ENCODE measurements at places on chromosomes 1 and 21. TPM values are rescaled to one million over a fixed set of nuclear protein-coding genes. Genes with fewer than 3 reads are reported as not detected.

ELAVL4 gene
- not detected for polyA plus RNA-seq

S100A1 gene
- polyA plus RNA-seq: 0.67 TPM

C1orf167 gene
- polyA plus RNA-seq: not detected

PLA2G2F gene
- not detected for polyA plus RNA-seq

PADI1 gene
- 2.0 TPM for polyA plus RNA-seq

NBPF3 gene
- polyA plus RNA-seq: 7.4 TPM

SIPA1L2 gene
- 6.7 TPM for polyA plus RNA-seq

C1orf122 gene
- 29.6 TPM for polyA plus RNA-seq

ELF3 gene
- polyA plus RNA-seq: 138 TPM

CTSK gene
- 2.4 TPM for polyA plus RNA-seq

SLC16A1 gene
- polyA plus RNA-seq: 39.7 TPM

OLIG2 gene
- polyA plus RNA-seq: not detected

PLA2G5 gene
- polyA plus RNA-seq: not detected

PDE4B gene
- polyA plus RNA-seq: 19.8 TPM

AGT gene
- polyA plus RNA-seq: not detected

ERICH3 gene
- polyA plus RNA-seq: not detected

AVPR1B gene
- polyA plus RNA-seq: not detected

NBPF20 gene
- 1.6 TPM for polyA plus RNA-seq

CD84 gene
- not detected for polyA plus RNA-seq

OSBPL9 gene
- polyA plus RNA-seq: 52.9 TPM

SDF4 gene
- polyA plus RNA-seq: 97.4 TPM

LIPI gene
- polyA plus RNA-seq: not detected

SPRR2B gene
- polyA plus RNA-seq: not detected

KCND3 gene
- 0.04 TPM for polyA plus RNA-seq

CLDN17 gene
- not detected for polyA plus RNA-seq

REG4 gene
- not detected for polyA plus RNA-seq

SLC27A3 gene
- 2.7 TPM for polyA plus RNA-seq

PTCH2 gene
- 0.32 TPM for polyA plus RNA-seq

ENO1 gene
- polyA plus RNA-seq: 2,952 TPM

CHIA gene
- not detected for polyA plus RNA-seq

CYP4A22 gene
- polyA plus RNA-seq: not detected

TNNI3K gene
- polyA plus RNA-seq: not detected

C1orf210 gene
- polyA plus RNA-seq: not detected

HSF2BP gene
- 1.7 TPM for polyA plus RNA-seq

EDARADD gene
- 2.1 TPM for polyA plus RNA-seq

GUCA2A gene
- not detected for polyA plus RNA-seq

ENAH gene
- polyA plus RNA-seq: 172 TPM

TRIM17 gene
- not detected for polyA plus RNA-seq

RBM11 gene
- polyA plus RNA-seq: not detected

GNAT2 gene
- not detected for polyA plus RNA-seq

KLHDC8A gene
- 0.51 TPM for polyA plus RNA-seq

ACOT11 gene
- polyA plus RNA-seq: 1.8 TPM

GBP6 gene
- polyA plus RNA-seq: not detected

HSD3B1 gene
- polyA plus RNA-seq: not detected

CPTP gene
- polyA plus RNA-seq: 11.9 TPM

TMEM81 gene
- polyA plus RNA-seq: 2.0 TPM

PRR9 gene
- polyA plus RNA-seq: not detected

IL20 gene
- not detected for polyA plus RNA-seq

TFF1 gene
- 0.64 TPM for polyA plus RNA-seq

PYHIN1 gene
- polyA plus RNA-seq: not detected

PTPRC gene
- polyA plus RNA-seq: not detected

PGBD5 gene
- 0.66 TPM for polyA plus RNA-seq

LRRC38 gene
- polyA plus RNA-seq: not detected

CHI3L2 gene
- polyA plus RNA-seq: 0.22 TPM

ALG14 gene
- 5.7 TPM for polyA plus RNA-seq

USP25 gene
- 18.1 TPM for polyA plus RNA-seq

SAMSN1 gene
- not detected for polyA plus RNA-seq
